ENCODE measurements at places on chromosomes 7 and 10.
A peak's percentile ranks its signal among the peaks of the same experiment; 100 is the strongest.

DNA sequence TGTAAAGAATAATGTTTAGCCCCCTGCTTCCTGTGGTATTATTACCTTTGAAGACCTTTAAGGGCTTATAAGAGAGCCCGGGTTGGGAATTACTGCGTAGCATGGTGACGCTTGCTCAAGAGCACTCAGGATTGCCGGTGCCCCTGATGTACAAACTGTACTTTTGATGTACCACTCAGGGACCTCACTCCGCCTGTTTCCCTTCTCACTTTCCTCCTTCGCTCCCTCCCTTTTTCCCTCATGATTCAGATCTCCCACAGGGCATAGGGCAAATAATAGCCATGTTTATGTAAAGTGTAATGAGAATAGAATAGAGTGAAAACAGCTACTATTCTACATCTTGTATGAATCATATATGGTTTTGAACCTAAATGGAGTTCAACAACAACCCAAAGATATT lies 77.8 kb upstream of the PDCD4 start:
- DNase-seq, result no peak

GRCh38 chr7:139855498-139856270 lies 26.6 kb downstream of the TBXAS1 start:
- DNase-seq, result peak; percentile 59

DNA sequence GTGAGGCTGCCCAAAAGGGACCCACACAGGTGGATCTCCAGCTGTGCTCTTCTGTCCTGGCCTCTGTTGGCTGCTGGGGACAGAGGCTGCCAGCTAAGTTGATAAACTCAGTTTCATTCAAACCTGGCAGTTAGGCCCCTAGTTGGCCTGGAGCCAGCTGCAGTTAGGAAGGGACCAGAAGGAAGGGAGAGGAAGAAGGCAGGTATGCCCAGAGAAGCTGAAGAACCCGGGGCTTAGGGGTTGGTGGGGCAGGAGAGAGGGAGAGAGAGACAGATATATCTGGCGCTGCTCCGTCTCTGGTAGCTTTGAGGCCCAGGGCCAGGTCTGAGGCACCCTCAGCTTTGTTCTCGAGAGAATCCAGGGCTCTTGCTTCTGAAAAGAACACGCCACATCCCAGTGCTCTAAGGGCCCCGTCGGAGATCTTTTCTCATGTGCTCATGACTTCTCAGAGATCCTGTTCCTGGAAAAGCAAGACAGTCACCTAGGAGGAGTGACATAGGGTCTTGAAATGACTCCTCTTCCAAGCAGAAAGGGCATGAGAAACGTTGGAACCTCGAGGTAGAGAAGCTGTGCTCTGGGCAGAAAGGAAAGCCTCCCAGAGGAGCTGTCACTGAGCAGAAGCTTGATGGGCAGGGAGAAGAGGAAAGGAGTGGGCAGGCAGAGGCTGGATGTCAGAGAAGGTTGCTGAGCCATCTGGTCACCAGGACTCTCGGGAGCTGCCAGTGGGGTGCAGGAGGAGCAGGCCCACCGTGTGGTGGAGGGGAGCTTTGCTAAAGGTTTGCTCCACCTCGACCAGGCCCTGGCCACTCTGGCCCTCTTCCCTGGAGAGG lies 153.6 kb downstream of the ARHGAP21 start:
- DNase-seq, result no peak

GRCh38 chr10:31596765-31597164 lies 277.7 kb downstream of the ZEB1 start:
- no peak for DNase-seq

GRCh38 chr7:55310287-55311025 lies 54.7 kb upstream of the LANCL2 start:
- DNase-seq, result no peak

- DNase-seq, result no peak
Observed at GRCh38 chr10:70456164-70456563, 14.7 kb upstream of the NODAL start.

DNA sequence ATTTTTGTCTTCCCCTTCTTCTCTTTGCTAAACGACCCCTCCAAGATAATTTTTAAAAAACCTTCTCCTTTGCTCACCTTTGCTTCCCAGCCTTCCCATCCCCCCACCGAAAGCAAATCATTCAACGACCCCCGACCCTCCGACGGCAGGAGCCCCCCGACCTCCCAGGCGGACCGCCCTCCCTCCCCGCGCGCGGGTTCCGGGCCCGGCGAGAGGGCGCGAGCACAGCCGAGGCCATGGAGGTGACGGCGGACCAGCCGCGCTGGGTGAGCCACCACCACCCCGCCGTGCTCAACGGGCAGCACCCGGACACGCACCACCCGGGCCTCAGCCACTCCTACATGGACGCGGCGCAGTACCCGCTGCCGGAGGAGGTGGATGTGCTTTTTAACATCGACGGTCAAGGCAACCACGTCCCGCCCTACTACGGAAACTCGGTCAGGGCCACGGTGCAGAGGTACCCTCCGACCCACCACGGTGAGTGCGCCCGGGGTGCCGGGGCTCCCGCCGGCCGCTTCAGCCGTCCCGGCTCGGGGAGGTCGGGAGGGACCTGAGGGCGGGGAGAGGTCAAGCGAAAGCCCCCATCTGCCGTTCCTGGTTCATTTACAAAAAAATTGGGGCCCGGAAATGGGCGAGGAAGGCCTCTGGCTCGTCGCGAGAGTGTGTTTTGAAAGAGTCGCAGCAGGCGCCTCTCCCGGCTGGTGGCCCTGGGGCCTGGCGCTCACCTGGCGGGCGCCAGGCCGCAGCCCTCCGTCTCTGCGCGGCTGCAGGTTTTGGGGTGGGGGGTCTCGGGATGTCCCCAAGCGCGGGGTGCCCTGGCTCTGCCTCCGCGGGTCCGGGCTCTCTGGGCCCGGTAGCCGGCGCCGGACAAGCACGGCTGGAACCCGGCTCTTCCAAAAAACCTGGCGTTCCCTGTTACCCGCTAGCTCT lies 1.2 kb downstream of the GATA3 start:
- DNase-seq, result no peak

GRCh38 chr7:1942941-1943289 lies 272.8 kb downstream of the ELFN1 start:
- no peak for DNase-seq

All from CD4-positive, alpha-beta T cell (primary cell).